ENCODE measurements at places on chromosomes 11 and 22.

- DNase-seq, result no peak
Measured at GRCh38 chr11:86718999-86719398, 46.6 kb upstream of the ME3 start.

- DNase-seq, result no peak
Measured at GRCh38 chr11:80103142-80103859, 662.5 kb upstream of the TENM4 start.

GRCh38 chr11:94934362-94934761, 39.0 kb downstream of the CWC15 start:
- no peak for DNase-seq

DNA sequence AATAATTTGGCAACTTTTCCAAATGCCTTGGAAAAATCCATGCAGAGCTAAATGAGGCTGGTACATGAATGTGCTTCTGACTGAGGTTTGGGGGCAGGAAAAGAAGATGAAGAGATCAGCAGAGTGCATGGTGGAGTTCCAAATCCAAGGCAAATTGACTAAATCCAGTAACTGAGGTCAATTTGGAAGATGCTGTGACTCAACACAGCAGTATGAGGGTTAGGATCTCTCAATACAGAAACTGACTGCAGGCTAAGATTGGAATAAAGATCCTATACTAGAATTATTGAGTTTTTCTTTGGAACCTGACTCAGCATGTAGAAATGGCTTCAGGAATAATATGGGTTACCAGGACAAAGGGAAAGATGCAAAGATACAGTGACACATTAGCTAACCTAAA, 99.3 kb upstream of the FAT3 start:
- DNase-seq, result no peak

GRCh38 chr22:42990131-42990838, 24.7 kb downstream of the PACSIN2 start:
- no peak for DNase-seq

- no peak for DNase-seq
Measured at GRCh38 chr11:48052183-48053044, 72.1 kb downstream of the PTPRJ start.

DNA sequence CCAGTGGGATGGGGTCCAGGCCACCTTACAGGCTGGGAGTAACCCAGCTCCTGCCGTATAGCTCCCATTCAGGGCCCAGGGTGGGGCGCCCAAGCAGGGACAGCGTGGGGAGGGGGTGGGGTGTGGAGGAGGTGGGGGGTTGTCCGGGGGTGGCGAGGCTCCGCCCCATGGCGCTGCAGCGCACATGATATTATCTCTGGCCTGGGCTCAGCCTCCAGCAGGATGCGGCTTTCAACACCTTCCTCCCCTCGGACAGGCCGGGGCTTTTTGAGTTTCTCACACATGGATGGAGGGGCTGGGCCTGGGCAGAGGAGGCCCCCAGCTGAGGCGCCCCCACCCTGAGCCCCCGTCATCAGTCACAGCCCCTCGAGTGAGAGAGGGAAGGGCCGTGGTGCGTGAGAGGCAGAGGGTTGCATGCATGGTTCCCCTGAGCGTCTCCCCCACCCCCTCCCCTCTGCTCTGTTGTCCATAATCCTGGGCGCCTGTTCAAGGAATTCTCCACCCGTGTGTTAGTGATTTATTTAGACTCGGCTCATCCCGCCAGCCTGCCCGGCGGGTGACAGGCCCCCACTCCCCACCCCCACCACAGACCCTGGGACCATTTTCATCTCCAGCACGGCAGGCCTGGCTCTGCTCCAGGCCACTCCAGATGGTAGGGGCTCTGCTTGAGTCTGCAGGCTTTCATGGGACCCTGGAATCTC, 44.9 kb downstream of the WNT11 start:
- no peak for DNase-seq

DNA sequence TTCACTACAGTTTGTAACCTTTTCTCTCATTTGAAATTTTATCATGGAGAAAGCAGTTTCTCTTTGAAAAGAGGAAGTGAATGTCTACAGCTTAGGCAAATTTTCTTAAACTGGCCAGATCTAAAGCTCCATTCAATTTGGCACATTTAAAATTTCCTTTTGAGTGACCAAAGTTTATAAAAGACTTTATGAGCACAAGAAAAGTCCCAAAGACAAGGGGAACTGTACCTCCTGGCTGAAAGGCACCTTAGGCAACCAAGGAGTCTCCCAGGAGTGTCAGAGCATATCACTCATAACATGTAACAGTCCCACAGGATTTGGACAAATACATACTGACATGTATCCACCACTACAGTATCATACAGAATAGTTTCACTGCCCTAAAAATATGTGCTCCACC, 41.3 kb downstream of the NARS2 start:
- DNase-seq, result no peak

- DNase-seq, result no peak
Measured at GRCh38 chr11:61742391-61742790, 10.0 kb upstream of the MYRF start.

DNA sequence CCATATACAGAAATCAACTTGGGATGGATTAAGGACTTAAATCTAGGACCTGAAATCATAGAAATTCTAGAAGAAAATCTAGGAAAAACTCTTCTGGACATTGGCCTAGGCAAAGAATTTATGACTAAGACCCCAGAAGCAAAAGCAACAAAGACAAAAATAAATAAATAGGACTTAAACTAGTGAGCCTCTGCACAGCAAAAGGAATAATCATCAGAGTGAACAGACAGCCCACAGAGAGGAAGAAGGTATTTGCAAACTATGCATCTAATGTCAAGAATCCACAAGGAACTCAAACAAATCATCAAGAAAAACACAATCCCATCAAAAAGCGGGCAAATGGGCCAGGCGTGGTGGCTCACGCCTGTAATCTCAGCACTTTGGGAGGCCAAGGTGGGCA, 32.4 kb downstream of the TTC28 start:
- no peak for DNase-seq

- no peak for DNase-seq
Measured at GRCh38 chr11:129061492-129062230, 119.0 kb upstream of the TP53AIP1 start.

- DNase-seq, result no peak
Measured at GRCh38 chr22:20247010-20247505, 21.1 kb downstream of the RTN4R start.

- no peak for DNase-seq
Measured at GRCh38 chr11:125429807-125430678, 66.0 kb downstream of the FEZ1 start.

- no peak for DNase-seq
Measured at GRCh38 chr11:44570411-44571155, 5.1 kb downstream of the CD82 start.

DNA sequence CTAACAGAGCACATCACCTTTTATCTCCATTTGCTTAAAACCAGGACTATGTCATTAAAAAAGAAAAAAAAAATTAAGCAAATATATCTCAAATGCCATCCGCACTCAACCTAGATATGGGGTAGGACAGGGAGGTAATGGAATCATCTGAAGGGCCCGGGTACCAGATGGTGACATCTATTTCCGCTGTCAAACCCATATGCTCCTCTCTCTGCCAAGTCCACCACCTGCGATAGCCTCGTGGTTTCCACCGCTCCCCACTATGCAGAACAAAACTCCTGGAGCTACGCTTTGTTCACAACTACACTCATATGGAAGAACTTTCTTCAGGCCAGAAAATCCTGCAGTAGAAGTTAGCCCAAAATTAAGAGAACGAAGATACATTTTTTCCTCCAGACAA, 31.4 kb downstream of the FEZ1 start:
- DNase-seq, result no peak

GRCh38 chr11:121464352-121464946, 11.7 kb upstream of the SORL1-AS1 start:
- peak; percentile 90 for DNase-seq

- no peak for DNase-seq
Measured at GRCh38 chr11:126160345-126161022, 51.0 kb downstream of the RPUSD4 start.

- no peak for DNase-seq
Measured at GRCh38 chr11:7528514-7529049, 14.8 kb downstream of the PPFIBP2 start.

- no peak for DNase-seq
Measured at GRCh38 chr22:43057641-43058040, 31.6 kb downstream of the TTLL1 start.

- DNase-seq, result no peak
Measured at GRCh38 chr11:61951484-61952135, 1.5 kb downstream of the BEST1 start.

- DNase-seq, result no peak
Measured at GRCh38 chr11:132056689-132057088, 686.3 kb downstream of the NTM start.

DNA sequence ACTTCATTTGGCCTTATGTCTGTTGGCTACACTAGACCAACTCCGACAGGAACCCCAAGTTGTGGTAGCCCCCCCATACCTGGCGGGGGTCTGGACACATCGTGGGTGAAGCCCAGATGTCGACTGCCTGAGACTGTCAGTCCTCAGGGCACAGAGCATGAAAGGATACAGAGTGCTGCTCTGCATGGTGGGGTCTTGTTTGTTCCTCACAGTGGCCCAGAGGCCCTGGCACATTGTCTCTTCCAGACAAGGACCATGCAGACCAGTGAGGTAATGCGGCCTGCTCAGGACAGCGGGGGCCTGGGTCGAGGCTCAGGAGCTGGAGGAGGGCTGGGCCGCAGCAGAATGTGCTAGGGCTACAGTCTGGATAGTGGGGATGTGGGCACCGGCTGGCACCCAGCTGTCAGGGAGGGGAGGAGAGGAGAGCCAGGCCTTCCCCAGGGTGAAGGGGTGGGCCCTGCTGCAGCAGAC, 14.6 kb downstream of the CAPN5 start:
- DNase-seq, result no peak

DNA sequence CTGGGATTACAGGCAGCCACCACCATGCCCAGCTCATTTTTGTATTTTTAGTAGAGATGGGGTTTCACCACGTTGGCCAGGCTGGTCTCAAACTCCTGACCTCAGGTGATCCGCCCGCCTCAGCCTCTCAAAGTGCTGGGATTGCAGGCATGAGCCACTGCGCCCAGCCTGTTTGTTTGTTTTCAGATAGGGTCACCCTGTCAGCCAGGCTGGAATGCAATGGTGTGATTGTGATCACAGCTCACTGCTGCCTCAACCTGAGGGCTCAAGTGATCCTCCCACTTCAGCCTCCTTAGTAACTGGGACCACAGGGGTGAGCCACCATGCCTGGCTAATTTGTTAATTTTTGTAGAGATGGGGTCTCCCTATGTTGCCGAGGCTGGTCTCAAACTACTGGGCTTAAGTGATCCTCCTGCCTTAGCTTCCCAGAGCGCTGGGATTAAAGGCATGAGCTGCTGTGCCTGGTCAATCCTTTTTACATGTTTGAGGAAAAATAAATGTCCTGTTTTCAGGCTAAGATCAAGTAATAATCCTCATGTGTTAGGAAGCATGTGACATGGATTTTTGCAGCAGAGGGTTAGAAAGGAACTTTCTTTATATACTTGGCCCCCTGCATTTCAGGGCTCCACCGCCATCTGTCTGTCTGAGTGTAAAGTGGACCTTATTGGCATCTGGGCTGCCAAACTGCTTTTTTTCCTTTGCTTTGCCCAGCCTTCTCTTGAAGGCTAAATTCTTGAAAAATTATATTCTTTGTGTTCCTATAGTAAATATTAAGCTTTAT, 4.8 kb upstream of the SLC3A2 start:
- DNase-seq, result no peak

DNA sequence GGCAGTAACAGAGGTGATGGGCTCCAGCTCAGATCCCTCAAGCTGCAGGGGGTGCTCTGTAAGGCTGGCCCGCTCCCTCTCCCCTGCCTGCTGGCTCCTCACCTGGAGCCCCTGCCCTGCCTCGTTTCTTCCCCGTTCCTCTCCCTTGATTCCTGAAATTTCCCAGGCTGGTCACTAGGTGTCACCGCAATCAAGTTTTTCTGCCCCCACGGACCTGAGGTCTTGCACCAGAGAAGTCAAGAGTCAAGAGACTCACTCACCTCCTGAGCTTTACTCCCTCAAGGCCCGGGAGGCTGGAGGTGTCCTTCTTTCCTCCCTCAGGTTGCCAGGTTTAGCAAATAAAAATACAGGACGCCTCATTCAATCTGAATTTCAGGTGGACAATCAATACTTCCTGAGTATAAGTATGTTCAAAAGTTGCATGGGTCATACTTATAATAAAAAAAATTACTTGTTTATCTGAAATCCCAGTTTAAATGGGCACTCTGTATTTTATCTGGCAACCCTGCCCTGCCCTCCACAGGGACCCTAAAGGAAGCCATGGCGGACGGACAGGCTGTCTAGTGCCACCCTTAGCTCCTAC, 69.2 kb downstream of the SCUBE1 start:
- DNase-seq, result peak; percentile 60

- no peak for DNase-seq
Measured at GRCh38 chr22:42292732-42293520, 22.5 kb upstream of the TCF20 start.

GRCh38 chr11:131626788-131627187, 256.4 kb downstream of the NTM start:
- DNase-seq, result no peak

DNA sequence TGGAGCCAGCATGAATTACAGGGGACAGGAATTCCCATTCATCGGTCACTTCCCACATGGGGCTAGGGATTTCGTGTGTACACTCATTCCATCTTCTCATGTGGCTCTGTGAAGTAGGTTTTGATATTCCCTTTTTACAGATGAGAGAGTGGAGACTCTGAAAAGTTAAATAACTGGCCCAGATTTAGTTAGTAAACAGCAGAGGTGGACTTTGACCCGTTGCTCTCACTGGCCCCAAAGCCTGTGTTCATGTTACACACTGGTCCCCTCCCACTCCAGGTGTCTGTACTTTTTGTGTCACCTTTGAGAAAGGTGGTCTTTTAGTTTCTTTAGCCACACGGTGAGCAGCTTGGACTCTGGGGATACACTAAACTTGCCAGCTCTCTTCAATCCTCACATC, 108.5 kb downstream of the MICAL2 start:
- DNase-seq, result no peak

DNA sequence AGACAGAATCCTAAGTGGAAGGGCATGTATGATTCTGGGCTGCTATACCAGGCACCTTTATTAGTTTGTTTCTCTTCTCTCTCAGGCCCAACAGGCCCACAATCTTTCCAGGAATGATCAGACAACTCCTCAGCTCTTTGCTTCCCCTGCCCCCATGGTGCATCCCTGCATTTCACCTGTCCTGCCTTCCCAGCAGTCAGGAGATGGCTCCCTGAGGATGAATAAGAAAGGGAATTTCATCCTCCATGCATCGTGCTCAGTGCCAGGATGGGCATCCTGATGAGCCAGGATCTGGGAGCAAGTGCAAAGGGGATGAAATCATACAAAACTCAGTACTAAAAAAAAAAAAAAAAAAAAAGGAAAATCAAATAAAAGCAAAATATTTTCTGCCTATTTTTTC, 18.6 kb upstream of the NTM start:
- DNase-seq, result no peak
